Left renal pelvis (tissue), 4 donors: ENCODE measurements at places on chromosomes 5 and 9.

- DNase-seq: no peak
These were observed 757 bp downstream of the SAPCD2 start for GRCh38 chr9:137069508-137070091.

DNA sequence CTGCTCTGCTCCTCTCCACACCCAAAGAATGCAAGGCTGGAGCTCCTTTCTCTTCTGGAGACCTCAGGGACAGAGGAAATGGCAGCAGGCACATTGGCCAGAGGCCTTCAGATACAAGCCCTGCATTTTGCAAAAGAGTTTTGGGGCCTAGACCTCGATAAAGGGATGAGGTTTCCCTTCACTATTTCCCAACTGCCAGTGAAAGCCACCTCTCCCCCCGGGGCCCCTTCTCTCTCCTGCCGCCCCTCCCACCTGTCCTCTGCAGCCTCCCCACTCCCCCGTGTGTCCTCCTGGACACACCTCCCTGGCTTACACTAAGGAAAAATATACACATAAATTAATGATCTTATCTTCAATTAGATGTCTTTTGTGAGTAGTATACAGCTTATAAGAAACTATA, 21.3 kb upstream of the LMNB1 start:
- no peak for DNase-seq

DNA sequence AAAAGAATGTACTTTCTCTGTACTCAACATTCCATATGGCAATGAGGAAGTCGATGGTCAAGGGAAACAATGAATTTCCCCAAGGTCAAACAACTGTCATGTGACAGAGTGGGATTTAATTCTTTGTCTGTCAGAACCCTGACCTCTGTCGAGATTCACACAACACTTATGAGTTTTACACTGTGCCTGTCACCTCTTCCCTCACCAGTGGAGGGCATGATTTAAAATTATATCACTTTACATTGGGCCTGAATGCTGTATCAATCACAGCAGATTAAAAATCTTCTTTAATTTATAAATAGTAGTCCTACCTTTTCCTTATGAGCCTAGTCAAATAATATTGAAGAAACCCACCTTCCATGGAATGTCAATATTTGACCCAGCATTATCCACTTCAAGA, 276.7 kb downstream of the CDH10 start:
- DNase-seq: no peak

- DNase-seq: no peak
These were observed 290.5 kb downstream of the CCDC171 start for GRCh38 chr9:15843316-15843715.

- DNase-seq: no peak
These were observed 102.9 kb downstream of the RAPGEF6 start for GRCh38 chr5:131532031-131532640.

GRCh38 chr9:106964822-106965525, 102.0 kb downstream of the ZNF462 start:
- DNase-seq: no peak

- DNase-seq: peak; percentile 1
These were observed 399.8 kb downstream of the OSTF1 start for GRCh38 chr9:75487856-75488718.

GRCh38 chr9:292915-293314, 78.2 kb downstream of the DOCK8 start:
- no peak for DNase-seq

DNA sequence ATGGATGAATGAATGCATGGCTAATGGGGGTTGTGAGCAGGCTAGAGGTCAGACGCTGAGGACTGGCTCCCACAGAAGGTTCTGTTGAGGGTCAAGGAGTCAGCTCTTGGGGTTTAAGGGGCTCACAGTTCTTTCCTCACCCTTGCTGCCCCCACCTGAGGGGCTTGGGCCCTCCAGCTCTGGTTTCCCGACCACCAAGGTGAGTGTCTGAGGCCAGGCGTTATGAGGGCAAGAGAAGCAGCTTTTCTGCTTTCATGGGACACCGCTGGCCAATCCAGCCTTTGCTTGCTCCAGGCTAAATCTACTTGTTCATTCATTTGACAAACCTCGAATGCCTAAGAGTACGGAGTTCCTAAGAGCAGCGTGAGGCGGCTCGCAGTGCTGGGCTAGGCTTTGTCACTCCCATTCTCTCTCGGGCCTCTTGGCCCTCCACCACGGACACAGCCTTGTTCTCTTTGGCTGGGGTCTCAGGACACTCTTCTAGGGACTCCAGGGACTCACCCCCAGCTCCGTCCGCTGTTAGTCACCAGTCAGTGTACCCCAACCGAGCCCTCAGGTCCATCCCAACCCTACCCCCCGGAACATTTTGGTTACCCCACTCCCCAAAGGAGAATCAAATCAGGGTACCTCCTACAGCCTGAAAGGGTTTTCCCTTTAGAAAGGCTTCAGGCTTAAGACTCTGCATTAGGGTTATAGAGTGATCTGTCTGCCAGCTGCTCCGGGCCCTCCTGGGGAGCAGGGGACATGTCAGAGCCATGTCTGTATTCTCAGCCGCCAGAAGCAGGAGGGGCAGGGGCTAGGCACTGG, 210.1 kb upstream of the MVB12B start:
- DNase-seq: no peak

DNA sequence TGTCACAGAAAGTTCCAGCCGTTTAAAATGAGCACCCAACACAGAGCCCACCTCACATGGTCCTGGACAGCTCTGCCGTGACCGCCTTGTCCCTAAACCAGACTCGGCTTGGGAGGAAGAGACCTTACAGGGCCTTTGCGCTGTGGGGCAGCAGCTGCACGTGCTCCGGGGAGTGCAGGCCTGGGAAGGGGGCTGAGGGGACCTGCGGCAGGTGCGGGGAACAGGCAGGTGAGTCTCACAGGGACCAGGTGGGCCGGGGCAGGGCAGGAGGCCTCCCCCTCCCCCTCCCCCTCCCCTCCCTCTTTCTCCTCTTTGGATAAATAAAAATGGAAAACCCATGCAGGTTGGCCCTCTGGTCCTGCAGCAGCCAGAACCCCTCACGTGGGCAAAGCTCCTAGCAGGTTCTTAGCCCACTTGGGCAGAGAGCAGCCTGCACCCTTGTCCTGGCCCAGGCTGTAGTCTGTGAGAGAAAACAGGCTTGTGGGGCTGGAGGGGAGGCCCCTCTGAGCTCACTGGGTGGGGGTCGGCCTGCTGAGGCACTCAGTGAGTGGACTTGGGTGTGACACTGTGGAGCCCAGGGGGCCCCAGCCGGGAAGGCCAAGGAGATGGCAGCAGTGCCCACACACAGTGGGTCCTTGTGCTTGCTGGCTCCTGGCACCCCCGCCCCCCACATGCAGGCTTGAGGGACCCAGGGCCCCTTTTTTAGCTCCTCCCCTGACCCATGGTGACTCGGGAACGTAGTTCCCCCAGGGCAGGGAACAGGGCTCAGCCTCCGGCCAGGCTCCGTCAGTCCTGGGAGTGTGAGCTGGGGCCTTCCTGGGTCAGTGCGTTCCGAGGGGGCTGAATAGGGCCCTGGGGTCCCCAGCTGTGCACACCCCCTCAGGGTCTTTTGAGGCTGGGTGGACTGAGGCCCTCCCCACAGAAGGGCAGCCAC, 40.0 kb upstream of the CACNA1B start:
- DNase-seq: no peak

GRCh38 chr9:2816476-2817141, 27.3 kb downstream of the PUM3 start:
- no peak for DNase-seq

DNA sequence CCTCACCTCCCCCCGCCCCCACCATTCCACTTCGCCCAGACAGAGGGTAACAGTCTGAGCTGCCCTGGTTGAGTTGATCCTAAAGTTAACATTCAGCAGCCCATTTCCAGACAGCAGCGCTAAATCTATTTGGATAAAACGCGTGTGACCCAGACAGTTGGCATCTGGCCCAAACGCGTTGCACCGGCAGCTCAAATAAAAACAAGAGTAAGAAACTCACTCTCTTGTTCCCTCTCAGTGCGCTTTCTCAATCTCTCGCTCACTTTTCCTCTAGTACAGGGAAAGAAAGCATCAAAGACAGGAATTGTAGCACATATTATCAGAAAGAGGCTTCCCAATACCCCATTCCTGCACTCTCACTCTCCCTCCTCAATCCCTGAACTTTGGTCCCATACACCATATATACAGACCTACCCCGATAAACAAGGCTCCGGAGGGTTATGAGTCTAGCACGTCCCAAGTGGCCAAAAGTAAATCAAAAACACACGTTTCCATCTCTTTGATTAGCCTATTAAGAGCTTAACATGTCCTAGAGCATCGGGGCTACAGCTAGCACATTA, 1.3 kb downstream of the ADAMTS6 start:
- peak; percentile 39 for DNase-seq

DNA sequence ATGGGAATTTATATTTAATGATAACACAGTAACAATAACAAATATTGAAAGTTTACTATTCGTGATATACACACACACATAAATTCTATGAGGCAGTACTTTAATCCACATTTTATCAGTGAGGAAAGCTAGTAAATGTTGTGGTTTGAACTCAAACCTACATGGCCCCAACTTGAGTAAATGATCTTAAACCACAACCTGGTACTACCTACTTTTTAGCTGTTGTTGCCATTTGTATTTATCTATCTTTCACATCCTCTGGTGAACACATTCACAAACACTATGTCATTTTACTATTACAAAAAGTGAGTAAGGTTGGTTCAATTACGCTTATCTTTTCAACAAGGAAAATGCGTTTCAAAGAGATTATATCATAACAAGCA, 186.1 kb downstream of the SMC2 start:
- DNase-seq: no peak

DNA sequence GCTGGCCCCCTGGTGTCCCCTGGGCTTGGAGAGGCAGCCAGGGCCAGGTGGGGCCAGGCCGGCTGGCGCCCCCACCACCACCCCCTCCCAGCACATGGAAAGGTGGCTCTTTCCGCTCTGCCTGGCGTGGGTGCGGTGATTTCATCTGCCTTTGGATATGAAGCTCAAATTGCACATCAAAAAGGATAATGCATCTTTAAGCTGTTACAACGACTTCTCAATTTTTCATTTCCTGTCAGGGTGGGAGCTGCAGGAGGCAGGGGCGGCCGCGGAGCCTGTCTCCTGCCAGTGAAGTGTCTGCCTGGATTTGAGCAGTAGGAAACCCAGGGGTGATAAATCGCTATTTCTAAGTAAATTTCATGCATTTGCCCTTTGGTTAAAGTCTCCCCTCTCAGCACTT, 169.2 kb upstream of the MVB12B start:
- no peak for DNase-seq

DNA sequence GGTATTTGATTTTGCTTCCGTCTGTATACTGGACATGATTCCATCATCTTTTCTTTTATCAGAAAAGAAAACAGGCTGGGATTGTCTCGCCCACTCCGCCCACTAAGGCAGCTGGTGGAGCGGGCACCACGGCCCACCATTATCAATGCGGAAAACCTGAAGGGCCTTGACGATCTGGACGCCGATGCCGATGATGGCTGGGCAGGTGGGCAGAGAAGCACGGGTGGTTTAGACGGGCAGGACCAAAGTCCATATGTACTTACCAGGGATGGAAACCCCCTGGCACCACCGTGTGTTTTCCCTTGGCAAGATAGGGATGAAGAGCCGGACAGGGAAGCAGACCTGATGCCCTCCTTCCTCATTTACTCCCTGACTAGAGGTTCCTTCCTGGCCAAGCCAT, 53.7 kb downstream of the PRRC2B start:
- DNase-seq: no peak

DNA sequence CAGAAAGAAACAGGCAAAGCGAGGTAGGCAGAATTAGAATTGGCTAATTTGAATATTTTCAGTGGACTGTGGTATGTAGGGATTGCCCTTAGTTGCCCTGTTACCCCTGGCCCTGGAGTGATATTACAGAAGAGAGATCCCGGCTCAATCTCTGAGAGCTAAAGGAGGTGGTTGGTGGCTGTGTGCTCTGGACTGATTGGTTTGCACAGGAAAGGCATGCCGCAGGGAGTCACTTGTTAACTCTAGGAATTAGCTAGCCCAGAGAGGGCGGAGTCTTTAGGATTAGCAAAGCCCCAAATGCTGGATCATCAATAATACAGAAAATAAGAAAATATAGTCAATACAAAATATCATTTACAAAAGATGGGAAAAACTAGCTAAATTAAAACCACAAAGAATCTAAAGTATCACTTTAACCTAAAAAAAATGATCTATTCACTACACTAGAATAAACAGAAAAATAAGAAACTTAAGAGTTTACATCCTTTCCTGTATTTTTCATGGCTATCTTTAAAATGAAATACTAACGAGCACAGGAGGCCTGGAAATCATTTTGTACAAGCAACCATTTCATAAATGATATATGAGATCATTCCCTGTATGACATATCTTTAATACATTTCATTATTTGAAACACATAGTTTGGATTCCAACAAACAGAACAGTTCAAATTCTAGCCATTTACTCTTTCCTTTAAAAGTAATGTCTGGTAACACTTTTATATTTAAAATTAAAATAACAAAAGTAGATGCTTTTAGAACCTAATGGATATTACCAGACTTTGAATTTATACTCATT, 71.1 kb downstream of the GNAQ start:
- DNase-seq: no peak

GRCh38 chr5:83956386-83956785, 235.7 kb upstream of the HAPLN1 start:
- DNase-seq: no peak

- no peak for DNase-seq
These were observed 52.1 kb upstream of the FSTL4 start for GRCh38 chr5:133664422-133664821.

- no peak for DNase-seq
These were observed 517.1 kb downstream of the RAB3C start for GRCh38 chr5:59099995-59100345.

GRCh38 chr9:94490465-94490864, 64.4 kb upstream of the PCAT7 start:
- DNase-seq: no peak

GRCh38 chr5:55577353-55578060, 42.7 kb upstream of the PLPP1 start:
- DNase-seq: no peak

DNA sequence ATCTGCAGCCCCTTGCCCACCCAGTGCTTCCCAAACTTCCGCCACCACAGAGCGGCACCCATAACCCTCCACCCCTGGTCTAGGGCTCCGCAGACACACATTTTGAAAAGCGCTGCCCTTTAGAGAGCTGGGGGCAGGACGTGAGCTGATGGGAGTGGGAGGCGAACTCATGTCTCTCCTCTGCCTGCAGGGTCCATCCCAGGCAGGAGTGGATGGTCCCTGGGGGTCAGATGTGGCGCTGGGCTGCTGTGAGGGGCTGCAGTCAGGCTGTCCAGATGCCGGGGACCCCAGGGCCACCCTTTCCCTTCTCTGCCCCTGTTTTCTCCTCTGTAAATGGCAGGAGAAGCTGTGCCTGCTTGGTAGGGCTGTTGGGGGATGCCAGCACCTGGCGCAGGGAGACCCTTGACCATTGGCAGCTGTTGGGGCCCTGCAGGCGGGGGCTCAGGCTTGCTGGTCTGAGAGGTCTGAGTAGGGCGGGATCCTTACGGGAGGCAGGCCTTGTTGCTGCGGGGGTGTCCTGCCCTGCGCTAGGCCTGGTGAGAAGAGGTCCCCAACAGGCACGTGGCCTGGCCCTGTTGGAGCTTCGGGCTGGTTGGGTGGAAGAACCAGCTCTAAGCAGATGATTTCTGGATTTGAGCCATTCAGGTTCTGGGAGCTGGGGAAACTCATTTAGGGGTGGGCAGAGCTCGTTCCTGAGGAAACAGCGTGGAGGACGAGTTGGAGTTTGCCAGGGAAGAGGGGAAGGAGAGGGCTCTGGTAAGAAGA, 10.3 kb upstream of the RNU6ATAC start:
- no peak for DNase-seq

DNA sequence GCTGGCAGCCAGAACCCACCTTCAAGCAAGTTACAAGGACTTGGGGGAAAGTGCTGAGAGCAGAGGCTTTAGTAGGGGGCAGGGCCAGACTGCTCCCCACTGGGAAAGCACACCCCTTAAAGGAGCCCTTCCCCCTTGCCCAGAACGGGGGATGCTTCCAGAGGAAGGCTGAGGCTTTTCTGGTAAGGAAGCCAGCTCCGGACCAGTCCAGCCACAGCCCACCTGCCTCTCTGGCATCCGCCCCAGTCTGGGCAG, 4.2 kb upstream of the DPM2 start:
- DNase-seq: no peak
